ELF-1 (cell line): ENCODE measurements at places on chromosomes 12 and 14.

DNA sequence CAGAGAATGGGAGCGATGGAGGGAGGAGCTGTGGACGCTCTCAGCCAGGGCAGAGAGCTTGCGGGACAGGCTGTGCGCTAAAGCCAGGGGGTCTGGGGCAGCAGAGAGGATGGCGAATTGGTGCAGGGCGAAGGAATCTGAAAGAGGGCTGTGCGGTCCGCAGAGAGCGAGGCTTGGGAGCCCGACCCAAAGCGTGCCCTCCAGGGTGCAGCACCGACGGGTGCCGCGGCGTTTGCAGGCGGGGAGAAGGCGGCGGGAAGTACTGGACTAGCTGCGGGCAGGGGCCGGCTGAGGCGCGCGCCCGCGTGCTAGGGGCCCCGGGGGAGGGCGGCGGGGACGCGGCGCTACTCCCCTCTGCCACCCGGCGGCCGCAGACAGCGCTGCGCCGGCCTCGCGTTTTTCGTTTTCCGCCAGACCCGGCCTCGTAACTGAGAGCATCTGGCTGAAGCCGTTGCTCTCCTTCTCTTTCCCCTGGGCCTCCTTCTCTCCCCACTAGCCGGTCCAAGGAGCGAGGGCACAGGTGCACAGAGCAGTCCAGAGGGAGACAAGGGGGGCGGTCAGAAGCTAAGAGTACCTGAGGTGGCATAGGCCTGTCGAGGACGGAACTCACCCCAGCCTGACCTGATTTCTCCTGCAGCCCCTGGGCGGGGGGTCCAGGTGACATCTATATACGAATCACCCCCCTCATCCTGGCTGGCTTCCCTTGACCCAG lies 24.9 kb downstream of the SLC6A12 start:
- DNase-seq: peak; percentile 74

GRCh38 chr12:53739214-53740129 lies 12.2 kb upstream of the CALCOCO1 start:
- no peak for DNase-seq

GRCh38 chr14:98137131-98138025 lies 1134.6 kb downstream of the BCL11B start:
- DNase-seq: no peak

GRCh38 chr12:79841248-79841877 lies 93.5 kb downstream of the PPP1R12A start:
- no peak for DNase-seq

- DNase-seq: no peak
These were observed 9.1 kb upstream of the DDX47 start for GRCh38 chr12:12804011-12804410.
